ENCODE measurements at places on chromosomes 7 and 10.

DNA sequence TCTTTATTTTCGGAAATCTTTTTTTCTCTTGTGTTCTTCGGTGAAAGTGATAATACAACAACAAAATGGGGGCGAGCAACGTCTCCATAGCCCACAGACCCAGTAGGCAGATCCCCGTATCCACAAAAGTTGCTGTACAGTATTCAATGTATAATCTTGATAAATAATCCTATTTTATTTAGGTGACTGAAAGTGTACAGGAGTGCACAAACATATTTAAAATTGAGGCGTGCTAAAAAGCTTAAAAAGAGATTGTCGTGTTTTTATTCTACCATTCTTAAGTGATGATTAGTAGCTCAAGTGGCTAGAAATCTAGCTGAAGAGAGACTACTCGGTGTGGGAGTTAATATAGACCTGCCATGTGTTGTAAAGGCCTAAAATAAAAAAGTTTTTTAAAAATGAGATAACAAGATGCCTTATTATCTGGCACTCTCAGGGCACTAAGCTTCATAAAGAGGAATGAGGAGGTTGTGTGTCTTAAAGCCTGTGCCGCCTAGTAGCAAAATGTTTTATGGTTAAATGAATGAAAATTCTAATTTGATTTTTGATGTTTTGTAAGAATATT lies 1.6 kb downstream of the CAPZA2 start:
- no peak for DNase-seq

GRCh38 chr7:158268816-158269535 lies 318.6 kb downstream of the PTPRN2 start:
- no peak for DNase-seq

- DNase-seq = peak; percentile 13
Observed at GRCh38 chr7:66921396-66921917, 432 bp downstream of the TMEM248 start.

DNA sequence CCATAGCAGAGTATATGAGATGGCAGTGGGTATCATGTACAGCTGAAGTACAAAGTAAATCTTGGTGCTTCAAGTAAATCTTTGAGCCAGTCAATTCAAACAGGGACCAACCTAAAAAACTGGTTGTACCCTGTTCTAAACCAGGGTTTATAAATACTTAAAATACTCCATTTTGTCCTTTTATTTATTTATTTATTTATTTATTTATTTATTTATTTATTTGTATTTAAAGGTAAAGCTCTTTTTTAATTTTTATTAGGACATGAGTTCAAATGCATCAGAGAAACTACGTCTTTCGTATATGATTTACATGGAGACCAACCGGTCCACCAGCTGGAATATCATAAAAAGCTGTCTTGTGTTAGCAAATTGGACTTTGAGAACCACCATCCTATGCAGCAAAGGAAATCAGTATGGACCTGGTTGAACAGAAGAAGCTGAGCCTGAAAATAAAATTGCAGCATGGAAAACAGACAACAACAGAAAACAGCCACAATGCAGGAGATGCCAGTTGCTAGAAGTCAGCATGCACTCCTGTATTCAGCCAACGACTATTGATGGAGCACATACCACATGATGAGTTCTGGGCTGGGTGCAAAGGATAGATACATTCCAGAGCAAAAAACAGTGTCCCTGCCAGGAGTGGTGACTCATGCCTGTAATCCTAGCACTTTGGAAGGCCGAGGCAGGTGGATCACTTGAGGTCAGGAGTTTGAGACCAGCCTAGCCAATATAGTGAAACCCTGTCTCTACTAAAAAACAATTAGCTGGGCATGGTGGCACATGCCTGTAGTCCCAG lies 60.0 kb downstream of the PLXNA4 start:
- DNase-seq = no peak

GRCh38 chr7:4208086-4208485 lies 474.0 kb upstream of the FOXK1 start:
- no peak for DNase-seq

- DNase-seq = no peak
Observed at GRCh38 chr7:47350425-47350824, 231.5 kb downstream of the TNS3 start.

GRCh38 chr10:57972783-57973182 lies 294.9 kb downstream of the IPMK start:
- no peak for DNase-seq

DNA sequence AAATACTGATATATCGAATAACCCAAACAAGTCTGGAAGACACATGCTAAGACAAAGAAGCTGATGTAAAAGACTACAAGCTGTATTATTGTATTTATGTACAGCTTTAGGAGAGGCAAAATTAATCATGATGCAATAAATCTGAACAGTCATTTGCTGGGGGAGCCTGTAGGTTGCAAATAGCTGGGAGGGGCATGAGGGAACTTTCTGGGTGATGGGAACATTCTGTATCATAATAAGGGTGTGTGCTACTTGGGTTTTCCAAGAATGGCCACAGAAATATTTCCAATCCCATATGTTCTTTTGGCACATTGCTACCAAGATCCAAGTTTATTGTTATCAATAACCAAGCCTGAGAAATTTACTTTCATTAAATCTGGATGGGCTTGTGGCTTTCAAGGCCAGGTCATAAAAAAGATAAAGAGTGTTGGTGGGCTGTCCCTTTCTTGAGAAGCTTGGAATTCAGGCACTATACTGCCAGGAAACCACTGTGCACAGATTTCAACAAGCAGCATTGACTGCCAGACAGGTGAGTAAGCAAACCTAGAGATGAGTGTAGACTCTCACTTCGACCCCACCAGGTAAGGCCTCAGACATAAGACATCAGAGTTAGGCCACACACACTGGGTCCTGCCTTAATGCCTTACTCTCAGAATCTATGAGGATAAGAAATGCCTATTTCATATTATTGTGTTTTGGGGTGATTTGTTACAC lies 629.7 kb upstream of the FZD8 start:
- no peak for DNase-seq

- no peak for DNase-seq
Observed at GRCh38 chr7:28856656-28857055, 101.5 kb downstream of the TRIL start.

DNA sequence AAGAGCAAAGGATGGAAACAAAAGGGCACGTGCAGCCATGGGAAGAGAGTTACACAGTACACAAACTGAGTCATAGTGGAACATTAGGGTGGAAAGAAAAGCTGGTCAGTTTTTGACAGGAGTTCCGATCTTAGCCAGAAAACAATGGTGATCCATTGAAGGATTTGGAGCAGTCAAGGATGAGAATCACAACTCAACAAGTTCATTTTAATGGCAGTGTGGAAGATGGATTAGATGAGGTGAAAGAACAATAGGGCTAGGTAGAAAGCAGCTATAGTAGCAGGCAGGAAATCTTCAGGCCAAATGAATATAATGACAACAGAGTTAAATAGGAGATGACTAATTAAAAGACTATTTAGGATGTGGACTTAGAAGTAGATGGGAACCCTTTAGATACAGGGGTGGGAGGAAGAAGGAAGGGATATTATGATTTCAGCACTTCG lies 136.3 kb downstream of the DOCK4 start:
- DNase-seq = no peak

DNA sequence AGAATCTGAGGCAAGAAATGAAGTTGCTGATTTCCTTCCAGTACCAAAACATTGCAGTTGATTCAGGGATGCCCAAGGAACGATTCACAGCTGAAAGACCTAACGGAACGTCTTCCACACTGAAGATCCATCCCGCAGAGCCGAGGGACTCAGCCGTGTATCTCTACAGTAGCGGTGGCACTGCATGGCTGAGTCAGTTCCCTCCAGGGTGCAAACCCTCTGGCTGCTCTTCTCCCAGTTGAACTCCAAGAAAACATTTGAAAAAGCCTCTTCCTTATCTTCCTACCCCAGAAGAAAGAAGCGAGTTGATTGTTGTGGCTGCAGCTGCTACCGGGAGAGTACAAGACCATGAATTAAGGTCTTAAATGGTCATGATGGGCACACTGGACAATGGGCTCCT lies 147.1 kb upstream of the PRSS1 start:
- no peak for DNase-seq

DNA sequence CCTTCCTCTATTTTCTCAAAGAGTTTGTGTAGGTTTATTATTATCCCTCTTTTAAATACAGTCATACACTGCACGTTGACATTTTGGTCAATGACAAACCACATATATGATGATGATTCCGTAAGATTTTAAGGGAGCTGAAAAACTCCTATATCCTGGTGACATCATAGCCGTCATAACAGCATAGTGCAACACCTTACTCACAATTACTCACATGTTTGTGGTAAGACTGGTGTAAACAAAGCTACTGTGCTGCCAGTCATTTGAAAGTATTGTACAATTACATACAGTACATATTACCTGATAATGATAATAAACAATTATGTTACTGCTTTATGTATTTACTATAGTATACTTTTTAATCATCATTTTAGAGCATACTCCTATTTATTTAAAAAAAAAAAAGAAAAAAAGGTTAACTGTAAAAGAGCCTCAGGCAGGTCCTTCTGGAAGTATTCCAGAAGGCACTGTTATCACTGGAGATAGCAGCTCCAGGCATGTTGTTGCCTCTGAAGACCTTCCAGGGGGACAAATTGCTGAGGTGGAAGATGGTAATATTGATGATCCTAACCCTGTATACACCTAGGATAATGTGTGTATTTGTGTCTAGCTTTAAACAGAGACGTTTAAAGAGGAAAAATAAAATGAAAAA lies 123.3 kb upstream of the CDK1 start:
- DNase-seq = no peak

DNA sequence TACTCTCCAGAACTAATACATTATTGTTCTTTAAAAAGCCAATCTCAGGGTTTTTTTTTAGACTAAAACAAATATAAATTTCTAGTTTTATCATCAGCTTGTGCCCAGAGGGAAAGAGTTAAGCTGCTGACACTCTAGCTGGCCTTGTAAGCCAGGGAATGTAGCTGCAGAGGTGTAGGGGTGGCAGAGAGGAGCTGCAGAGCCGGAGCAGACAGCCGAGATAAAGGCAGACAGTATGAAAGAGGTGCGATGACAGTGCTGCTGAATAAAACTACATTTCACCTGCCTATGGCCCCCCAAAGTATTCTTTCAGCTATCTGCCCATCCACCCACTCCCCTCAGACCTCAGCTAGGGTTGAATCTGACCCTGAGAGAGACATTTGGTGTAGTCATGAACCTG lies 653.7 kb upstream of the ZWINT start:
- DNase-seq = no peak

DNA sequence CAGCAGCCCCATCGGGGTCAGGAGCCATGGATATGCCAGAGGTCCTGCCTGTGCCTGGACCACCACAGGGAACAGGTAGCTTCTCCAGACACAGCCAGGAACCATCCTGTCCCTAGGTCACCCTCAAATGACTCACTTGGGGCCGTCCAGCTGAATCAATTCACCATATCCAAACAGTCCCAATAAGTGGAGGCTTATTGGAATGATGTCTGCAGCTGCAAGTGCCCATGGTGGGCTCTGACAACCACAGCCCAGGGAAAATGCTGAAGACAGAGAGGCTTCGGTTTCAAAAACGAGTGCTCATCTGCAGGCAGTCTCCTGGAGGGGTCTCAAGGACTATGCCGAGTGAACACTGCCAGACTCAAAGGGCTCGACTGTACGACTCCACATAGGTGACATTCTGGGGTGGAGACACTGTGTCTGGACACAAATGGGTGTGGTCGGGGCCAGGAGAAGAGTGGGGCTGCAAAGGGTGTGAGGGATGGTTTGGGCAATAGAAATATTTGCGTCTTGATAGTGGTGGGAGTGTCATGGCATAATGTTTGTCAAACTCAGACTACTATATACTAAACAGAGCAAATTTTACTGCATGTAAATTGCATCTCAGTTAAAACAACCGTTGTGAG lies 204.8 kb downstream of the TNS3 start:
- DNase-seq = no peak

DNA sequence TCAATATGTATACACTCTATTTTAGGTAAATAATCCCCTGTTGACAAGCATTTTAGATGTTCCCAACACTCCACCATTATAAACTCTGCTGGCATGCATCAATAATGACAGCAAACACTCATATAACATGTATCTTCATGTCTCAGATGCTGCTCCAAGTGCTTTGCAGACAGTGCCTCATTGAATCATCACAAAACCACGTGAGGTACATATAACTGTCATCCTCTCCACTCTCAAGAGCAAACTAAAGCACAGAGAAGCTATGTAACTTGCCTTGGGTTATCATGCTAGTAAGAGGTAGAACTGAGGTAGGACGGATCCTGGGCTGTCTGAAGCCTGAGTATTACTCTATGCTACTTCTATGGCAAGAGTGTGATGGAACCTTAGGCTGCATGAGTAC lies 72.5 kb upstream of the GSDME start:
- no peak for DNase-seq

DNA sequence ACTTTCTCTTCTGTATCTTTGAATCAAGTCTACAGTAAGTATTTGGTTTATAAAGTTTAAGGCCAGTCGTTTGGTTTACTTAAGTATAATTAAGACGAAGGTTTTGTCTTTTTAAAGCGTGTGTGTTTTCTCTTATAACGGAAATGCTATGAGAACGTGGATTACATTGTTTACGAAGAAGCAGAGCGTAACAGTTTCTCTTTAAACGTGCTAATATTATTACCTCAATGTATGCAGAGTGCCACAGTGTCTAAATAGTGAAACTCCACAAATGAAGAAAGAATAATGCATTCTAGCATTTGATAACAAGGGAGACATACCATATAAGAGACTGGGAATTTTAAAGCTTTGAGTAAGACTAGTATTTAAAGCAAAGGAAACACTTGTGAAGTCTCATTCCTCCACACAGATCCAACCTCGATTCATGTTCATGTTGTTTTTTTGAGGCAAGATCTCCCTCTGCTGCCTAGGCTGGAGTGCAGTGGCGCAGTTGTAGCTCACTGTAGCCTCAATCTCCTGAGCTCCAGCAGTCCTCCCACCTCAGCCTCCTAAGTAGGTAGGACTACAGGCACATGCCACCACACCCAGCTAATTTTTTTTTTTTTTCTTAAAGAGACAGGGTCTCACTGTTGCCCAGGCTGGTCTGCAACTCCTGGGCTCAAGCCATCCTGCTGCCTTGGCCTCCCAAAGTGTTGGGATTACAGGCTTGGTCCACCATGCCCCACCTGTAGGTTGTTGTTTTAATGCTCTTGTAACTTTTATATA lies 75.1 kb downstream of the ANKRD61 start:
- no peak for DNase-seq

DNA sequence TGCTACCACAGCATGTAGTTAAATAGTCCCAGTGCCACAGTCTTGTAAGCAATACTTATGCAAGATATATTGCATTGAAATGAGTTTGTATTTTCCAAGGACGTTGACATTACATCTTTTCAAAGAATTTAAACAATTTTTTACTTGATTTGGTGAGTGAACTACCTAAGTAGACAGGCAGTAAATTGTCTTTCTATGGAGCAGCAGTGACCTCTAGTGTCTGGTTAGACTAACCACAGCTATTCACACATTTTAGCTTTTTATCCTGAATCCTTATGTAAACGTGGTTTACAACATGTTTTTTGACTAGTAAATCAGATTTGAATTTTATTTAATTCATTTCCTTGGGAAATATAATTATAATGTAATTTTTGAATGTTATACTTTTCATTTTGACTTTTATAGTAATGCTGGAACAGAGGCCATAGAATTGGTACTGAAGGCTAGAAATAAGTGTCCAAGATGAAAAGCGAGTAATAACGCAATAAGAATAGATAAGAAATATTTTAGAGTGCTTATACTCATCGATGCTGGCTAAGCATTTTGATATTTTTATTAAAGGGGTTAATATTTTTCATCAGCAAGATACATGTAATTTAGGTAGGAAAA lies 5.6 kb downstream of the LRRTM3 start:
- peak; percentile 33 for DNase-seq

GRCh38 chr10:123318516-123318915 lies 164.3 kb downstream of the BUB3 start:
- no peak for DNase-seq

GRCh38 chr7:94374231-94374630 lies 20.5 kb upstream of the COL1A2 start:
- DNase-seq = no peak

GRCh38 chr7:102069931-102070629 lies 216.6 kb upstream of the SH2B2 start:
- DNase-seq = no peak

All from neural crest cell (in vitro differentiated cells).